ENCODE measurements at places on chromosomes 12 and 14. TPM values are rescaled to one million over a fixed set of nuclear protein-coding genes. Genes with fewer than 3 reads are reported as not detected.

- DNase-seq, result no peak
Measured at GRCh38 chr12:9090220-9090619, 25.5 kb downstream of the A2M start.

- no peak for DNase-seq
Measured at GRCh38 chr12:6213969-6214368, 13.8 kb downstream of the CD9 start.

GRCh38 chr12:94027561-94027960 lies 120.8 kb upstream of the PLXNC1 start:
- DNase-seq, result no peak

The RILPL1 gene
- polyA plus RNA-seq, result 16.4 TPM

The RPS6KL1 gene
- polyA plus RNA-seq, result 1.5 TPM
